ENCODE measurements at places on chromosomes 7 and 10.

DNA sequence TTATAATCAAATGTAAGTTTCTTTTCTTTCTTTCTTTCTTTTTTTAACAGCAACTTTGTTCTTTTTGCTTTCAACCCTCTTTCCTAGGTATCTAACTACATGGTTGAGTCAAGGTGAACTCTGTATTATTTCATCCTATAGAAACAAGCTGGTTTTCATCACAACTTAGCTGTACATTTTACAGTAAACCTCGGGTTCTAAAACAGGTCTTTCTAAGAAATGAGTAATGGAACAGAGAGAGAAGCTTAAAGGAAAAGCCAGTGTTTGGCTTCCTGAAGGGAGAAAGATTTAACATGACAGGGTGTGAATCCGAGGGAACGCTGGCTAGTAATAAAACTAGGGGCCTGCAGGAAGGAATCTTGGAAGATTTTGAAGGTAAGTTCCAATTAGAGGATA, 143.4 kb upstream of the ITGB1 start:
- DNase-seq = no peak

- no peak for DNase-seq
Measured at GRCh38 chr10:123998197-123999141, 94.9 kb downstream of the CHST15 start.

GRCh38 chr7:137325927-137326326, 17.6 kb downstream of the PTN start:
- DNase-seq = no peak

GRCh38 chr10:78514459-78514858, 480.8 kb downstream of the RPS24 start:
- DNase-seq = no peak

DNA sequence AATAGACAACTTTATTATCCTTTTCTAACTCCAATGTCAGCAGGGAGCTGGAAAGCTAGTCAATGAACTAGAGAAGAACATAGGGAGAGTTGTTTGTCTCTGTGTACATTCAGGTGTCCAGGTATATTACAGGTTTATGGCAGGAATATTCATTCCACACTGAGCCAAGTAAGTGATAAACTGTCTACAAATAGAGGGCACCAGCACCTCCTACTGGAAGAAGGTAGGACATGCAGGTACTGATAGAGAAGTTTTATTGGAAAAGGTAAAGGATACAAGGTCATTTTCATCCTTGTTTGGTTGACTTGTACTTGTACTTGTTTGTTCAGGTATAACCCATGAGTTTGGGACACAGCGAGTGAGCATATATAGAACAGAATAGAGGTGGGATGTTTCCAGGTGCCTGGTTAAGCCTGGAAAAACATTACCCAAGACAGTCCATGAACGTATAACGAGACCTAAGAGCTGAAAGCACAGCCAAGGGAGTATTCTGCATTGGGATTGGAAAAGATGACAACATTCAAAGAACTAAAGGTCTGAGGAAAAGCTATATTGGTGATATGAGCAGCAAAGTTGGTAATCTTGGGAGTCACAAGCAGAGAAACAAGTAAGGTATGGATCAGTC, 61.4 kb upstream of the PPP1R3C start:
- no peak for DNase-seq
